NCI-H2107 (cell line): ENCODE measurements at places on chromosomes 5 and 9.

GRCh38 chr5:132176521-132176945 lies 51.1 kb downstream of the P4HA2 start:
- DNase-seq = no peak

DNA sequence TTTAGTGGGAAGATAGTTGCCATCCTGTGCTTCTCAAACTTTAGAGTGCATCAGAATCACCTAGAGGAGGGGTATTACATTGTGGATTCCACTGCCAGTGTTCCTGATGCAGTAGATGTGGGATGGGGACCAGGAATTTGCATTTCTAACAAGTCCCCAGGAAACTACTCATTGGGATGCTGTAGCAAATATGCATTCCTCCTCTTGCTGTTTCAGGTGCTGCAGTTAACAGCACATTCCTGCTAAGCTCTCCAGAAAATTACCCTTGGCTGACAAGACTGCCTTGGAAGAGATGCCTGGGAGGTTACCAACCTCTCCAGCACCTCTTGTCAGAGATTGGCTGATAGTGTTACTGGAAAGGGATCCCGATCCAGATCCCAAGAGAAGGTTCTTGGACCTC lies 270.5 kb downstream of the OSTF1 start:
- DNase-seq = no peak

GRCh38 chr5:171750311-171750788 lies 35.3 kb upstream of the SMIM23 start:
- DNase-seq = no peak

- DNase-seq = no peak
Observed at GRCh38 chr9:76644171-76644570, 120.1 kb upstream of the PCA3 start.

GRCh38 chr5:138243794-138244193 lies 30.6 kb downstream of the GFRA3 start:
- DNase-seq = no peak

DNA sequence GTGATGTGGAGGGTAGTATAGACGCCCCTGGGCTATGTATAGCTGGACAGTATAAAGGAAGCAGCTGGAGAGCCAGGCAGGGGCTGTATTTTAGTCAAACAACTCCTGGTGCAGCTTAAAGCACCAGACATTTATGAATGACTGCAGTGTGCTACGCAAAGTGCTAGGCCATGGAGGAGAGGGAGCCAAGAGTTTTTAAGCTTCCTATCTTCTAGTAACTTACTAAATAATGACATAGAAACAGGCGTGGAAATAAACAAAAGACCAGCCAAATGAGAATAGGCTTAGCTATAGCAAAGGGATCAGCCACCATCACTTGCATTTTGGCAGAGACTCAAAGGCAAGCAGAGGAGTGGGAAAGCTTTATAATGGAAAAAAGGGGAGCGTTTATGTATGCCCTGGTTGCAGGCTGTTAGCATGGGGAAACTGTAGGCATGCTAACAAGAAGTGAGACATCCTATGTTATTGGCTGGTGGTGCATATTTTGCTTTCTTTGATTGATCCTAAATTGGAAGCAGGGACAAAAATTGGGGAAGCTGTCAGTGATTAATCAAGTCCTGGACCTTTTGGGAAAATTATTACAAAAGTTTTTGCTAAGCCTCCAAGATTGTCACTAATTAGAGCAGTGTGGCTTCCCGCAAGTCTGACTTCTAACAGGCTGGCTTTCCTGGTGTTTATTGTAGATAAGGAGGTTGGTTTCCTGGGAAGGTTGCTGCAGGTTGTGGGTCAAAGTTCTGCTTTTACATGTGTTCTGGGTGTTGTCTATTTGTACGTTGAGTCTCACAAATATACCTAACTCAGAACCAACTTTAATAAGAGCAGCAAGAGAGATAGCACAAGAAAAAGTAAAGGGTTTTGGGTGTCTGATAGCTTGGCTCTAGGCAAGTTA lies 46.6 kb downstream of the RAB3C start:
- no peak for DNase-seq

- no peak for DNase-seq
Observed at GRCh38 chr9:96486386-96487028, 36.5 kb downstream of the HABP4 start.

GRCh38 chr9:88308831-88309560 lies 79.2 kb upstream of the SPIN1 start:
- DNase-seq = no peak

- DNase-seq = no peak
Observed at GRCh38 chr5:169222934-169223594, 77.9 kb downstream of the SLIT3 start.

GRCh38 chr5:149380466-149381121 lies 1.5 kb upstream of the IL17B start:
- DNase-seq = no peak

GRCh38 chr5:73093943-73094342 lies 26.4 kb upstream of the TMEM171 start:
- no peak for DNase-seq

DNA sequence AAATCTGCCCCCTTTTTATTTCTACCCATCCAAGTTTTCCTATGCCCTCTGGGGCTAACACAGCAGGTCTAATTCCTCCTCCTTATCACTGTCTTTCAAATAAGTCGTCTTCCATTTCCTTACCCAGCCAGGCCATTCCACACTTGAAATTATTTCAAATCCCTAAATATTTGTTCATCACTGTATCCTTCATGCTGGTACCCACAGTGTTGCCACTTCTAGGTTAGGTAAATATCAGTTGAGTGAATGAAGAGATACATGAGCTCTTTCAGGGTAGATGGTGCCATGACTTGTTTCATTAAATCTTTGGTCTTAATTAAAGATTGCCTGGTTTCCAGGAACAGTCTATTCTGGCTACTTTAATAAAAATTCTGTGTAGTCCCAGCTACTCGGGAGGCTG lies 35.6 kb upstream of the ADRA1B start:
- no peak for DNase-seq

GRCh38 chr9:35048511-35048910 lies 23.9 kb downstream of the VCP start:
- DNase-seq = no peak

DNA sequence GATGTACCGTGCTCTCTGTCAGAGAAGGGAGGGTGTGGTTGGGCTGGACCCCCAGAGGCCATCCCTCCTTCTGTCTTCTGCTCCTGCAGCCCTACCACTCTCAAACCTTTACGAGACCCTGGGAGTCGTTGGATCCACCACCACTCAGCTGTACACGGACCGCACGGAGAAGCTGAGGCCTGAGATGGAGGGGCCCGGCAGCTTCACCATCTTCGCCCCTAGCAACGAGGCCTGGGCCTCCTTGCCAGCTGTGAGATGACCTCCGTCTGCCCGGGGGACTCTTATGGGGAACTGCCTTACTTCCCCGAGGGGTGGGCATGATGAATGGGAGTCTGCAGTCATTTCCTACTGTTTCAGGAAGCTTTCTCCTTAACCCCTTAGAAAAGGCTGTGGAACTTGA lies 17.5 kb downstream of the TGFBI start:
- no peak for DNase-seq

- no peak for DNase-seq
Observed at GRCh38 chr9:84636436-84636835, 33.1 kb upstream of the NTRK2 start.

- no peak for DNase-seq
Observed at GRCh38 chr5:37005252-37005651, 128.7 kb downstream of the NIPBL start.

DNA sequence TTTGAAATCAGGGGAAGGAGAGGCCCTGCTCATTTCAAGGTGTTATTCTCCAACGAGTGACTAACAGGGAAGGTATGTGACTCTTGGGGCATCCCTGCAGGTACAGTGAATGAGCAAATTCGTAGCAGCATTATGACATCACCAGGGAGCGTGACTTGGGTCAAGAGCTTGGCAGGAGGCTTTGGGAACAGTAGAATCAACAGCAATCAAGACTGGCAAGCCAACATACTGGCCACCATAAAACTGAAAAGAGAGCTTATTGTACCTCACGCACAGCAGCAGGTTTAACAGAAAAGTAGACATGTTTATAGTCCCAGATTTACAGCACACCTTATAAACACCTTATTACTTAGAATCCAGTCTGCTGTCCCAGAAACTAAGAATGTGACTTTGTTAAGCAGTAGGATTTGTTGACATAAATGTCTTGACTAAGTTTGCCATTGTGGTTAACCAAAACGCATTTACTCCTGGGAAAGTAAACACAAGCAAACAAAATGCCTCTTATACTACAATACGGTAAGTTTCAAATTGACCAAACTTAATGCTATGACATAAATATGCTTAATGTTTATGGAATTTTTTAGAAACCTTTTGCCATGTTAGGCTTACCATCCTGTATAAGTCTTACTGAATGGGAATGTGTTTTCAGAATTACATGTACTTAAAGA lies 297.8 kb downstream of the NPR3 start:
- no peak for DNase-seq

DNA sequence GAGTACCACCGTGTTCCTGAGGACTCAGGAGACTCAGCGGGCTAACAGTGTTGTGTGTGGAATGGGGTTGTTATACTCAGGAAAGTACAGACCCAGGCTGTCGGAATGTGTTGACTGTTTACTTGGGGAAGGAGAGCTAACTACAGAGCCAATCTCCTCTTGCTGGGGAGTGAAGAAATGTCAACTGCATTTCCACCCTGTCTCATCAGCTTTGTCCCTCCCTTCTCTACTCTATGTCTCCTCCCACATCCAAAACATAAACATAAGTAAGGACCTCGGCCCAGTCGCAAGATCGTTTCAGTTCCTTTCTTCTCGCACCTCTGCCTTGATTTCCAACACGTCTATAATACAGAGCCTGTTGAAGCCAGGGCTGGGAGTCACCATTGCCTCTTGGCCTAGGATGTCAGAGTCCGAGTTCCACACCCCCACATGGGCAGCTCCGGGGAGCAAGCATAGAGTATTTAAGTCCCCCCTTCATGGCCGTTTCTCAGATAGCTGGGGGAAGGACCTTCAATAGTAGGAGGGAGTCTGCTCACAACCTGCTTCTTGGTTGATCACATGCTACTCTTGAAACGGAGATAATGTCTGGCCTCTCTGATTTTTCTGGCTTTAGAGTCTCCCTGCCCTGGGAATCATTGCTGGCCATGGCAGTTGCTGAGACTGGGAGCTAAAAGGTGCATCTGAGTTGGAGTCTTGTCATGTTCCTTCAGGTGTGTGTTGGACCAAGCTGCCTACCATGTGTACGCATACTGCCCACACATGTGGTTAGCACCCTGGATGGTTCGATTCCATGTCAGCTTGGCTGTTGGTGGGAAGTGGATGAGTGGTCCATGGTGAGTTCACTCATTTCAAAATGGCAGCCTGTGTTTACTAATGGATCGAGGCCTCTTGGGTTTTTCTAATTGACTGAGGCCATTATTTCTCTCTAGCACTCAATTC lies 147.3 kb downstream of the MTX3 start:
- no peak for DNase-seq

GRCh38 chr9:110069326-110070248 lies 138.4 kb downstream of the C9orf152 start:
- no peak for DNase-seq

DNA sequence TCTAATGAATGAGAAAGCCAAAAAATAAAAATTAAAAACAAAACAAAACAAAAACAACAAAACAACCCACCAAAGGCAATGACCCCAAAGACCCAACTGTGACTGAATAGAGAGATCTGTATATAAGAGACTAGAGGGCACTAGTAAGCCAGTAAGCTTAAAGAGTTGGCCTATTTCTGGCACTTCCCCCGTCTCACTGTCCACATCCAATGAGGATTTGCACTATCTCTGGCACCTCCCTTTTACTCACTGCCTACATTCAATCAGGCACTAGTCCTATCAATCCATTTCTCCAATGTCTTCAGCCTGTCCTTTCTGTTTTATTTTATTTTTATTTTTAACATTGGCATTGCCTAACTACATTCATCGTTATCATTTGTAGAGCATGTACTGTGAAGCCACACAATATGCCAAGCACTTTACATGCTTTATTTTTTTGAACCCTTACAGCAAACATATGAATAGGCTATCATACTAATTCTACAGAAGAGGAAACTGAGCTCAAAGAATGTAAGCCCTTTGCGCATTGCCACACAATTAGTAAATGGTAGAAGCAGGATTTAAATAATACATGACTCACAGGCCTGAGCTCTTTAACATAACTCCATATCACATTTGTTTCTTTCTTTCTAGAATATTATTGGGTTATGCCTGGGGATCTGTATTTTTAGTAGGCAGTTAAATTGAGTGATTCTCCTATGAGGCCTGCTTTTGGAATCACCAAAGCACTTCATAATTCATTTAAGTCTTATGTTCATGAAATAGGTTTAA lies 70.0 kb downstream of the C6 start:
- DNase-seq = no peak

- DNase-seq = no peak
Observed at GRCh38 chr5:65778126-65778525, 56.1 kb downstream of the NLN start.

- no peak for DNase-seq
Observed at GRCh38 chr5:135112008-135112725, 78.1 kb upstream of the PITX1 start.

GRCh38 chr9:6692881-6693361 lies 47.4 kb upstream of the GLDC start:
- DNase-seq = no peak

DNA sequence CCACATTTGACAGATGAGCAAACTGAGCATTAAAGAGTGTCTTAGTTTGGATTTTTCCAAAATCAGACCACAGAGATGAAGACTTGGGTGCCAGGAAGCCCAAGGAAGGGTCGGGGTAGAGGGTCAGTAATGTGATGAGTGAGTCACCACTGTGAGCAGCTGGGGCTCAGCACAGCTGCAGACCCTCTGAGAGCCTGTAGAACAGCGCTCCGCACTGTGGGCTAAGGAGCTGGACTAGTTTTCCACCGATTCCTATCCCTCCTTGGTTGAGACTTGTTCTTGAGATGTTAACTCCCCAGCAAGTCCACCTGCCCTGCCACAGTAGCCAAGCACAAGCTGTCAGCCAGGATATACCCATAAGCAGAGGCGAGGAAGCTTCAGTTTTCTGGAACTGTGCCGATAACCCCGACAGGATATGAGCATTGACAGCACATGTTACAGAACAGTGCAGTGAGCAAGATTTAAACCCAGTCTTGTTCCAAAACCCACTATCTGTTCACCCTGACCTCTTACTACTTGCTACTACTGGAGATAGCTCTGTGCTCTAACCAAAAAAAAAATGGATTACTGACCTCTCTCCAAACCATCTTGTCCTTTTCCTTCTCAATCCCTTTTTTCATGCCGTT lies 31.8 kb downstream of the EGFLAM start:
- DNase-seq = no peak

DNA sequence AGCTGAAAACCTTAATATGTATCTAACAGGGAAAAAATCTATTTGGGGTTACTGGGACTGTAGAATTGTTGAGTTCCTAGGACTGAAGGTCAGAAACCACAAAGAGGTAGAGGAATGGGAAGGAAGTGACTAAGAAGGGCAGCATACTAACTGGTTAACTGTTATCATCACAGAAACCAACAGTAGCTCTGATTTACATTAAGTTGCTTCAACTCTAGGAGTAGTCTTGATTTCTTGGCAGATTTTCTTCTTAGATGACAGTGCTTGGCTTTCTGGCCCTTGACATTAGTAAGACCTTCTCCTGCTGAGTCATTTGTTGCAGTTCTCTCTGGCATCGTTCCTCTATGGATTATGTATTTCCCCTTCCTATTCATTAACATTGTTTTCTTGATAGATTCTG lies 116.1 kb upstream of the RASA1 start:
- DNase-seq = no peak

- no peak for DNase-seq
Observed at GRCh38 chr5:77210091-77210963, at the start of gene PDE8B. Gene PDE8B (plus strand): TSS chr5:77210680. CDS start chr5:77210926, 246 bp downstream.

- no peak for DNase-seq
Observed at GRCh38 chr9:76926846-76927245, 20.9 kb upstream of the PRUNE2 start.
